ENCODE measurements at places on chromosomes 11 and 22. TPM values are rescaled to one million over a fixed set of nuclear protein-coding genes. Genes with fewer than 3 reads are reported as not detected.
A peak's percentile ranks its signal among the peaks of the same experiment; 100 is the strongest.

GRCh38 chr22:36456464-36456845, 25.0 kb downstream of the TXN2 start:
- peak; percentile 49 for DNase-seq

DNA sequence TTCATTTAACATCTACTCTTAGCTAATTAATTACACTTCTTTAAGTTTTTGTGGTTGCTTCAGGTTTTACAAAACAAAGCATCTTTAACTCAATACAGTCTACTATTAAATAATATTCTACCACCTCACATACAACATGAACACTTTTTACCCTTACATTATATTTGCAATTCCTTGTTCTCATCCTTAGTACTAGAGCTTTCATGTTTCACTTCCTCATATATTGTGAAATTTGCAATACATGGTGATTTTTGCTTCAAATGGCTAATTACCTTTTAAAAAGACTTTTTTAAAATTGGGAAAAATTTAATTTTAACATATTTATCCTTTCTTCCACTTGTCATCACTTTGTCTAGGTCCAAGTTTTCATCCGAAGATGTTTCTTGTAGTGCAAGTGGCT, 37.5 kb downstream of the RSF1 start:
- peak; percentile 56 for DNase-seq

DNA sequence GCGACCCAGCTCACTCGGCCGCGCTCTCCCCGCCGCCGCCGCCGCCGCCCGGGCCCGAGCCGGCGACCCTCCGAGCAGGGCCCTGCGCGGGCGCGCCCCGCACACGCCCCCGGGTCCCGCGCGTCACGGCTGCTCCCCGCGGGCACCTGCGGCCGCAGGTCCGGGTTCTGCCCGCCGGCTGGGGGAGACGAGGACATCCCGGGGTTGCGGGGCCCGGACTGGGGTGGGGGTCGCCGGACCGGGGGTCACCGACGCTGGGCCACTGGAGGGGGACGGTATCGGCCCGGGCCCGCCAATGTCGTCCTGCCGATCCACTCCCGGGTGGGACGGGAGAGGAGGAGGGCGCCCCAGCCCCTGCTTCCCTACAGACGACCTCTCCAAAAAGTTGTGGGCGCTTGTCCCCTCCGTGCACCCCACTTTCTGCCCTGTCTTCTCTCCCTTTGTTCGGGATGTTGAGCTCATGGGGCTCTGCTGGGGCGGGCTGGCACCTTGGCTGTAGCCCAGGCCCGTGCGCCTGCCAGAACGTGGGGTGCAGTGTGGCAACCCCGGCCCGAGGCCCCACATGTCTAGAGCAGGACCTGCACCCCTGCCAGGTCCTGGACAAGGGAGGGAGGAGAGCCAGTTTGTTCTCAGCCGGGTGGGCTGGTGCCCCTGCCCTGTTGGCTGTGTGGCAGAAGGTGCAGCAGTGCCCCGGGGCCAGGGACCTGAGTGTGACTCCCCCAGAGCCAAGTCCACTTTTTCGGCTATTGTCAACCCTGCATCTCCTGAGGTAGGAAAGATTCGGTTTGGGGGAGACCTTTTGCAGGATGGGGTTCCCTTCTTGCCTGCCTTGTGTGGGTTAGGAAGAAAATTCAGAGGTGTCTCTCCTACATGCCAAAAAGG, 40.2 kb upstream of the CELSR1 start:
- DNase-seq, result peak; percentile 91

- DNase-seq, result no peak
These were observed 370.2 kb downstream of the SHANK2 start for GRCh38 chr11:70881948-70882715.

GRCh38 chr11:1937616-1938342, 9.4 kb upstream of the MRPL23 start:
- peak; percentile 85 for DNase-seq

DNA sequence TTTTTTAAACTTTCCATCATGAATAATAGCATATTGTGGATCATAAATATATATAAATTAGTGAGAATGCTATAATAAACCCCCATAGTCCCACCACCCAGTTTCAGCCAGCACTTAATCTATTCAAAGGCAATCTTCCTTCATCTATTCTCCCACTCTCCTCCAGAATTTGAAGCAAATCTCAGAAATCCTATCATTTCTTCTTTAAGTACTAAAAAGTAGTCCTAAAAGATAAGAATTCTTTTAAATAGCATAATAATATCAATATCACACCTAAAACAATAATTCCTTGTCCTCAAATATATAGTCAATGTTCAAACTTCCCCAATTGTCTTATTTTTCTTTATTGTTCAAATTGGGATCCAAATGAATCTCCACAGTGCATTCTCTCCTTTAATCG, 24.6 kb upstream of the ROBO3 start:
- peak; percentile 54 for DNase-seq

DNA sequence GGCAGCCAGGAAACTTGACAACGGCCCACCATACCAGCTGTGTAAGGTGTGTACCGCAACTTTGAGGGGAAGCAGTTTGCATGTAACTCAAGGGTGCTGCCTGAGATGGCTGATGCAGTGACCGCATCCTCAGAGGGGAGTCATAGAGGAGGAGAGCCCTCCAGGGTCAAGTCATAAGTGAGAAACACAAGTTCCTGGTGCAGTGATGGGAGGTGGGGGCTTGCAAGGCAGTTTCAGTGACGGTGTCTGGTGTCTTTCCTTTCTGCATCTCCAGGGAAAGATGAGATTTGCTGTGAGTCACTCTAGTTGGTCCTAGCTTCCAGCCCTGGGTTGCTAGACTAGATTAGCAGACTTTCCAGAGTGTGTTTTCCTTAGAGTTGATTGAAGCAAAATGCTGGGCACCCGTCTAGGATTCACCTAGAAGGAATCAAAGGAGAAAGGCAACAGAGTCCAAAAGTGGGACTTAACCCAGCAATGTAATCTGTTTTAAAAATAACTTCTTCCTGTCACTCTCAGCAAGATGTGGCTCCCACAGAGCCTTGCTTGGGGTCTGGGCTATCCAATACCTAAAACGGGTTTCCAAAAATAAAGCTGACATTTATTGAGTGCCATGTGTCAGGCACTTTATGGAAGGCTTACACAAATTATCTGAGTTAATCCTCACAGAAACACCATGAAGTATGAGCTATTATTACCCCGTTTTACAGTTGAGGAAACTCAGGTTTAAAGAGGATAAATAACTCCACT, 265.4 kb upstream of the PLET1 start:
- no peak for DNase-seq

GRCh38 chr22:49568751-49569285, 258.9 kb downstream of the BRD1 start:
- DNase-seq, result no peak

Gene RIBC2
- 0.88 TPM for total RNA-seq

Gene GNAZ
- 0.72 TPM for total RNA-seq

DNA sequence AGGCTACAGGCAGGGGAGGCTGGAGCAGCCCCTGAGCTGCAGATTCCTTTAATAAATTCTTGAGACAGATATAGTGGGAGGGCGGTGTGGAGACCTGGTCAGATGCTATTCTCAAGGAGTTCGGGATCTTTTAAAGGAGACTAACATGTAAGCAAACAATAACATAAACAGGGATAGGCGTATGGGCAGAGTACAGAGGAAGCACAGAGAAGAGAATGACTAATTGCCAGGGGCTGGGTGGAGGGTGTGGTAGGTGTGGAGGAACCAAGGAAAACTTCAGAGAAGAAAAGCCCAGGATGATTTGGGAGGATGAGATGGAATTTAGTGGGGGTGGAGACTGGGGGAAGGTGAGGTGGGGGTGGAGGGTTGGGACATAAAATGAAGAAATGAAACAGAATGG, 9.7 kb upstream of the HEPHL1 start:
- DNase-seq, result no peak

DNA sequence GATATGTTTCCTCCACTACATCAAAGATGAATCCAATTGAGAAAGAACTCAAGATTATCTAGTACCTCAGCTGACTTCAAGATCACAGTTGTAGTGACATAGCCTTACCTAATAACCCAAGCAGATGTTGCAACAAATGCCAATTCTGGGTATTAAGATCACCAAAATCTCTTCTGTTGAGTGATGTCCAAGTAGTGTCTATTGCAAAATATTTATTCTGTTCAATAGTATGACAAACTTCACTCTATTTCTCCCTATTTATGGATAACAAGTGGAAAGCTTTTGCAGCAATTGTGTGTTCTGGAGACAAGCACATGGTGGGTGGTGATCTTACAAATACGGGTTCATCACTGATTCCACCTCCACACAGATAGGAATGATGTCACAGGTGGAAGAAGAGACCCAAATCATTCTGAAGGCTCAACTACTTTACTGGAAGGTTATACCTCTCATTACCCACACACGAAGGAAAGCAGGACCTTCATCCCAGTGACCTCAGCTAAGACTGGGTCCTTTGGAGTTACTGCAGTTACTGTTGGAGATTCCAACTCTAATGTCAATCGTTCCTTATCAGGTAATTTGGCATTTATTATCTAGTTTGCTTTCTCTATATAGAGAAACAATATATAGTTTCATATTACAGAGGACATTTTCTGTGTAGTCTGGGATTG, 72.0 kb downstream of the CD44 start:
- DNase-seq, result no peak
